AG08396 (cell line): ENCODE measurements at places on chromosomes 16 and 17.

- DNase-seq: no peak
Measured at GRCh38 chr17:78895322-78895721, 7.7 kb downstream of the CEP295NL start.

DNA sequence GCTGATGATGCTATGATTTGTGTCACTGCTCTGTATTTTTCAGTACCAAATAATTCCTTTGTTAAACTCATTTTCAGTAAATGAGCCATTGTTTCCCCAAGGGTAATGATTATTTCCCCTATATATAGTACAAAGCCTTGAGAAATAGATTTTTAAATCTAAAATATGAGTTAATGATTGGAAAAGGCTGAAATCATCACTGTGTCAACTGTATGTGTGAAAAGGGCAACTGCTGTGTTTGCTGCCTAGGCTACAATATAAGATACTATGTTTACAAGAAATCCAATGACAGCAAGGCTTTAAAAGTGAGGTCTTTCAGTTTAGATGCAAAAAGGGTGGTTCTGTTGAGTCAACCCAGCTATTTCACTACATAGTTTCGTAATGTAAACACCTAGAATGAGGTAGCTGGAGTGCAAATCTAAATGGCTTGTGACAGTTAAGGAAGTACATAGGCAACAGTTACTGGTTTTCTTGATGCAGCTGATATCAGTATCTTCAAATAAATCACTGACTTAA, 15.3 kb downstream of the NLK start:
- peak; percentile 21 for DNase-seq

- DNase-seq: no peak
Measured at GRCh38 chr17:79368521-79368920, 242.3 kb downstream of the RBFOX3 start.

GRCh38 chr16:85621698-85622428, 8.7 kb downstream of the GSE1 start:
- DNase-seq: no peak

- peak; percentile 34 for DNase-seq
Measured at GRCh38 chr17:64084086-64084939, 45.6 kb downstream of the ERN1 start.

GRCh38 chr17:11209906-11210305, 31.1 kb upstream of the SHISA6 start:
- no peak for DNase-seq

DNA sequence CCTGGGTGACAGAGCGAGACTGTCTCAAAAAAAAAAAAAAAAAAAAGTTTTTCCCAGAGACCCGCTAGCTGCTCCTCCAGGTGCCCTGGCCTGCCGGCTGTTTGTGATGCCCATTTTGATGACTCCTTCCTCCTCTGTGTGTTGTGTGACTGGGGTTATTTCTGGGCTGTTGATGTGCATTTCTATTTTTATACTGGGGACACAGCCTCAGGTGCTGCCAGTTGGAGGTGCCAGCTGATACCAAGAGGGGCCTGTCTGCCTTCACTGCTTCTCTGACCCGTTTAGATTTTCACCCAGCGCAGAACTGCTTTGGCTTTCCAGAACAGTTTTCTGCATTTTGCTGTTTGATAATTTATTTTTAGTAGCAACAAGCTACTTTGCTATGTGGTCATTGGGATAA, 6.7 kb downstream of the PLA2G15 start:
- DNase-seq: no peak

DNA sequence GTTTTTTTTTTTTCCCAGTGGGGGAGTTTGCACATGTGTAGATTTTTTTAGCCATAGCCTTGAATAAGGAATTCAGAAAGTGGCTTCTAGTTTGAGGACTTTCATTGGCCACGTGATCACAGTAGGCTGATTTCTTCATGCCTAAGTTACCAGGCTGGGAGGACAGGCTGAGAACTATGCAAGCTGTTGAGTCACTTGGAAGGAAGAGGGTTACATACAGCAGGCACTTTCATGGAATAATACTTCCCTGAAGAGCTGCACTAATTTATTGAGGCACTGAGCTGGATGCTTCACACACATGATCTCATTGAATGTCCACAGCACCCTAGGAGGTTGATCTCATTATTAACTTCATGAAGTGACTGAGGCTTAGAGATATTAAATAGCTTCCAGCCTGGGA, 22.8 kb downstream of the PRKCB start:
- DNase-seq: no peak

DNA sequence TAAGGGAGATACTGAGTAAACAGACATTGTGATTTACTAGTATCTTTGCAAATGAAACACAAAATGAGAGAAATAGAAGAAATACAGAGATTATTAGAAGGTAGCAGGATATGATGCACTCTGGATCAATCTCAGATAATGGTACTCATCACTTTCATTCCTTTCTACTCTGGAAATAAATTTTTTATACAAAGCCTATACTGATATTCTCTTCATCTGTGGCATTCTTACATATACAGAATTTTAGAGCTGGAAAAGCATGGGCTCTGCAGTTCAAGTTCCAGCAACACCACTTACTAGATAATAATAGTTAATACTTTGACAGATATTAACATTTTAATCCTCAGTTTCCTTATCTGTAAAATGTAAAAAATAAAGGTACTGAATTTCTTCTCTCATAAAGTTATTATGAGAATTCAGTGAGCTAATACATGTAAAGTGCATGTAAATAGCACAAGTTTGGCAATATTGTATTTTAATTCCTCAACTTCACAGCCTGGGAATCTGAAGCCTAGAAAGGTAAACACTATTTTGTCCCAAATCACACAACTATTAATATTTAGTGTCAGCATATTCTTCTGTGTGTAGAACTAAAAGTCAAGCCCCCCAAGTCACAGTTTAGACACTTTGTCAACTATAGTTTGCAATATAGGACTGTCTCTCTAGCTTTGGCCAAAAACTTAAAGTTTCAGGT, 6.5 kb downstream of the RNF43 start:
- no peak for DNase-seq

DNA sequence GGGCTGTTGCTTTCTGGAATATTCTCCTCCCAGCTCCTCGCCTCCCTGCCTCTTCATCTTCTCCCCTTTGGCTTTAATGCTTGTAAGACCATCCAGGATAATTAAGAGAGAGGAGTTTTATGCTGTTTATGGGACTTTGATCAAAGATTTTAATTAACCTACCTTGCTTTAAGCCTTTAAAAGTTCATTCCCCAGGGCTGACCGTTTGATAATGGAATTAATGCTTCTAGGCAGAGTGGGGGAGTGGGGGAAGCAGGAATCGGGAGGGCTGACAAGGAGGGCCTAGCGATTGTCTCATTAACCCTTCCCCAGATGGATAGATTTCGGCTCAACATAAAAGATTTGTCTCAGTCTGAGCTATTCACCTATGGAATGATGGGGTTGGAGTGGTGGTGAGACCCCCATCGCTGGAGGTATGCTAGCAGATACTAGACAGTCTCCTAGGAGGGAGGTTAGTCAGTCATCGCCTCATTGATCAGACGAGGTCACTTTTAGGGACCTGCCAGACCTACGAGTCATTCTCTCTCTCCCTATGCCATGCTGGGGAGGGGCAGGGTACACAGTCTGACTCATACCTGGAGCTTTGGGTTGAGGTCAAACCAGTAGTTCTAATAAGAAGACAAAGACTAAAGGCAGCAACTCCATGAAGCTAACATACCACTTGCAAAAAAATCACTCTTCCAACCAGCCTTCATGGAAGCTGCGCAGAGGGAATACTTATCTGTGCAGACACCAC, 236.6 kb upstream of the NLRP1 start:
- no peak for DNase-seq

DNA sequence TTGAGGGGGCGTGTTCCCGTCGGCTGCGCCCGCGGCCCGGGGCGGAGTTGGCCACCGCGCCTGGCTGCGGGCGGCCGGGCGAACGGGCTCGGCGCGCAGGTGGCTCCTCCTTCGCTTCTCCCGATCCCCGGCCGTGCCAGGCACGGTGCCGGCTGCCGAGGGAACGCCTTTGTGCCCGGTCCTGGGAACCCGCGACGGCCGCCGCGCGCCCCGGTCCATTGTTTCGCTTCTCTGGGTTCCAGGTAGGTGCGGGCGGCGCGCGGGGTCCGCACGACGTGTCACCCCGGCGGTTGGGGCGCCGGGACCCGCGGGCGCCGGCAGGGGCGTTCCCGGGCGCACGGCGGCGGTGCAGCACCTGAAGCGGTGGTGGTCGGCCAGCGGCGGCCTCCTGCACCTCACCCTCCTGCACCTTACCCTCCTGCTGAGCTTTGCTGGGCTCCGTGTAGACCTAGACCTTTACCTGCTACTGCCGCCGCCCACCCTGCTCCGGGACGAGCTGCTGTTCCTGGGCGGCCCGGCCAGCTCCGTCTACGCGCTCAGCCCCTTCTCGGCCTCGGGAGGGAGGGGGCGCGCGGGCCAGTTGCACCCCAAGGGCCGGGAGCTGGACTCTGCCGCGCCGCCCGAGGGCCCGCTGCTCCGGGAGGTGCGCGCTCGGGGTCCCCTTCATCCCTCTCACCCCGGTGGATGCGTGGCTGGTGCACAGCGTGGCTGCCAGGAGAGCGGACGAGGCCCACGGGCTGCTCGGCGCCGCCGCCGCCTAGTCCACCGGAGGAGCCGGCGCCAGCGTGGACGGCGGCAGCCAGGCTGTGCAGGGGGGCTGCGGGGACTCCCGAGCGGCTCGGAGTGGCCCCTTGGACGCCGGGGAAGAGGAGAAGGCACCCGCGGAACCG, 99.9 kb downstream of the EFCAB13 start:
- peak; percentile 30 for DNase-seq

GRCh38 chr16:14606102-14606501, 24.0 kb downstream of the PARN start:
- no peak for DNase-seq

- no peak for DNase-seq
Measured at GRCh38 chr17:50053654-50053960, 2.3 kb upstream of the ITGA3 start.
